ENCODE measurements at places on chromosomes 7 and 10.
A peak's percentile ranks its signal among the peaks of the same experiment; 100 is the strongest.

GRCh38 chr10:27276581-27276980 is 36.0 kb upstream of the ACBD5 start:
- DNase-seq, result no peak

DNA sequence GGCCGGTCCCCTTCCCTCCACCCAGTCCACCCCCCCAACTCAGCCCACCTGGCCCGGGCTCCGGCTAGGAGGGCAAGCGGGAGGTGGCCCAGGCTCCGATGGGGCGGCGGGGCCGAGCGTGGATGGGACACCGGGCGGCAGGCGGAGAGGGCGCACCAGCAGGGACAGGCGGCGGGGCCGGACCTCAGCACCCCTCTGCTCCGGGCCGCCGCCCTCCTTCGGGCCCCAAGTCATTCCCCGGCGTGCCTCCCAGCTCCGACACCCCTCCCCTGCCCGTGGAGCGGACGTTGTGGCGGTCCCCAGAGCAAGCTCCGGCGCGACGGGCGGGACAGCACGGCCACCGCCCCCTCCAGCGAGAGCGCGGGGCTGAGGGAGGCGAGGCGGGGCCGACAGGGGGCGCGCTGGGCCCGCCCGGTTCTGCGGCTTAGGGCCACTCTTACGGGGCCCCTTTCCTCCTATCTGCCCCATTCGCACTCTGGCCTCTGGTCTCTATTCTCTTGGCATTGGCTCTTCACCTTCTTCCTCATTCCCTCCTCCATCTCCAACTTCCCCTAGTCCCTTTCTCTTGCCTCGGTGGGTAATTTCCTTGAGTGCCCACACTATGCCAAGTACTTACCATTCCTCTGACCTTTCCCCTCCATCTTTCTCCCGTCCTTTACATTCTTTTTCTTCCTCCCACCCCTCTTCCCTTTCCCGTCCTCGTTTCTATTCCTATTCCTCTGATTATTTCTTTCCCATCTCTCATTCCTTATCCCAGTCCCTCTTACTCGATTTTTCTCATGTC is 701 bp upstream of the GBX1 start:
- peak; percentile 81 for DNase-seq

DNA sequence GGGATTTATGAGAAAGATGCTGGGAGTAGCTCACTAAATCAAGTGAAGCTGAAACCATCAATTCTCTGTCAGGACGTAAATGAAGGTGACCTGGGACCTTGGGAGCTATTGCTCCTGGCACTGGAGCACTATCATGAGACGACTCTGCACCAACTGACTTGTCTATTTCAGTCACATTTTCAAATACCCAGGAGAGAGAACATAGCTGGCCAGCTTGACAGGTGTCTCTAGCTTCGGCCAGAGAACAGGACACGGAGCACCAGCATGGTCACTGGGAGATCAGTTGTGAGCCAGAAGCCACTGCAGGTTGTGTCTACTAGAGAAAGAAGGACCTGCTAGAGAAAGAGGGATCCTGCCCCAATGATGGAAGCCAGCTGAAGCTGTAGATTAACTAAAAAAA is 17.4 kb upstream of the ATOH7 start:
- no peak for DNase-seq

DNA sequence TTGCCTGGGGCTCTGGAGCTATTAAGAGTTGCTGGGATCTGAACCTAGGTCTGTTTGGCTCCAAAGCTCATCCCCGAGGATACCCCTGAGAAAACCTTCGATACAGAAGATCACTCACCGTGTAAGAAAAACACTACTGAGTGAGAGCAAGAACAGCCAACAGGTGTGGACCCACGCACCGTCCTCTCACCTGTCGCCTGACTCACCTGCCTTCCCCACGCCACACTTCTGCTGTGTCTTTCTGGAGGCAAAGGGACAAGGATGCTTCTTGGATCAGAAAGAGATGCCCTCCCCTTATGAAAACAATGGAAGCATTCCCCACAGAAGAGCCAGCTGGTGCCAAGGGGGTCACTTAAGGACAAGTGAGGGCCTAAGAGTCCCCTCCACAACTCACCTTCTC is 46.7 kb downstream of the COL13A1 start:
- no peak for DNase-seq

- DNase-seq, result no peak
These were observed 251.3 kb downstream of the VTI1A start for GRCh38 chr10:112698133-112698817.

DNA sequence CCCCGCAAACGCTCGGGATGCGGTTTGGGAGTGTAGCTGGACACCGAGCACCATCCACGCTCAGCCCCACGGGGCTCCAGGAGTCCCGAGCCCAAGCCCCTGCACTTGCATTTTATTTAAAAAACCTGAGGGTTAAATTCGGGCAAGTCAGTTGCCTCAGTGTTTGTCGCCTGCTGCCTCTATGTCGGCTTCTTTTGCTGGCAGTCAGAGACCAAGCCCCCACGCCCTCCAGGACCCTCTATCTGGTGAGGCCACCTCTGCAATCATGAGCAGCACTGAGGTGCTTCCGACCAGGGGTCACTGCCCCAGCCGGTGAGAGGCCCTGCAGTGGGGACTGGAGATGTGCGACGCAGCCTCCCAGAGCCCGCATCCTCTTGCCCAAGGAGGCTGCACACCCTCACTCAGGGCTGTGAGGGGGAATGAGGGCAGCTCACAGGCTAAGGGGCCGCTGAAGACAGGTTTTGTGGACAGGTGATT is 13.3 kb upstream of the ZNF273 start:
- no peak for DNase-seq

DNA sequence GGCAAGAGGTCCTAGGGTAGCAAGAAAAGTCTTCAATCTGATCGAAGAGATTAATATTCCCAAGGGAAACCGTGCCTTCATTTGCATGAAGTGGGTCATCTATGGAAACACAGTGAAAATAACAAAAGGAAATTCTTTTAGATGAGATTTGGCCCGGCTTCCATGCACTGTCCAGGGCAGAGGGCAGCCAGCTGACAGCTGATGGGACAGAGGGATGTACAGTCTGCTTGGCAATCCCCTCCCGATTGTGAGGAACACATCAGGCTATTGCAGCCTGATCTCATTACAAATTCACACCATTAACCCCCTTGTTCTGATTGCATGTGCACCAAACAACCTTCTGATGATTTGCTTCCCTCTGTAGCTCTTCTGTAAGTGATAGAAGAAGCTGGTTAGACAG is 105.3 kb downstream of the FRMD4A start:
- DNase-seq, result no peak

GRCh38 chr10:48468866-48469511 is 135.9 kb downstream of the ARHGAP22 start:
- no peak for DNase-seq

DNA sequence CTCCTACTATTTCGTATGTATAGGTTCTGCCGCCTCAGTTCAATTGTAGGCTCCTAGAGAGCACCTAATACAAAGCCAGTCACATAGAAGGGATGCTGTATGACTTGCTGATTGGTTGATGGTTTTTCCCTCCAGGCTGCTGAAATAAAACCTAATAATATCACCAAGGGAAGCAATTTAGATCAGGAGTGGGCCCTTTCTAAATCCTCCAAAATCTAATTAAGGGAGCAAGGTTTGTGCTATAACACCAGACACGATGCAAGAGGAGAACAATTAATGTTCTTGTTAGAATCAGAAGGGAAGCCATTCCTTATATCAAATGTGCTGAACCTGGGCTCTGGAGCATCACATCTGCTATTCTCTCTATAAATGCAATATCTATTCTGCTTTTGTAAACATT is 42.0 kb upstream of the SLC13A1 start:
- DNase-seq, result no peak

DNA sequence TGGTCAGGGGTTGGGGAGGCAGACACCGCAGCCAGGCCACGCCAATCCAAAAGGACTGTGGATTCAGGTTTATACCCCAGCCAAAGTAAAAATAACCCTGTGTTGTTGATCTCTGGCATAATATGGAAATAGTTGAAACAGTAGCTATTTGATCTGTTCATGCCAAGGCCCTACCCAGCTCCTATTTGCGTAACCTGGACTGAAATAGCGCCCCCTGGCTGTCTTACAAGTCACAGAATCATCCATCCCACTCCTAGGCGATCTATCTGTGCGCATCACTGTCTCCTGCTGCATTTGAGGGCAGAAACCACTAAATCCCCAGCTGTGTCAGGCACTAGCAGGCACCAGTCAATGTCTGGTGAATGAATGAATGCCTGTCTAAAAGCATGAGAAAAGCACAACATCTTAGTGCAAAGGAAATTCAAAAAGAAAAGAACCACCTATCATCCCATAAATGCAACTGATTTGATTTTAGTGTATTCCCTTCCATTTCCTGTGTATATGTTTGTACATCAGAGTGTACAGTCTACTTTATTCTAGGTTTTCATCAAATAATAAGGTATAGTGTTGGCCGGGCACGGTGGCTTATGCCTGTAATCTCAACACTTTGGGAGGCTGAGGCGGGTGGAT is 160.0 kb downstream of the SLIT1 start:
- DNase-seq, result peak; percentile 55

DNA sequence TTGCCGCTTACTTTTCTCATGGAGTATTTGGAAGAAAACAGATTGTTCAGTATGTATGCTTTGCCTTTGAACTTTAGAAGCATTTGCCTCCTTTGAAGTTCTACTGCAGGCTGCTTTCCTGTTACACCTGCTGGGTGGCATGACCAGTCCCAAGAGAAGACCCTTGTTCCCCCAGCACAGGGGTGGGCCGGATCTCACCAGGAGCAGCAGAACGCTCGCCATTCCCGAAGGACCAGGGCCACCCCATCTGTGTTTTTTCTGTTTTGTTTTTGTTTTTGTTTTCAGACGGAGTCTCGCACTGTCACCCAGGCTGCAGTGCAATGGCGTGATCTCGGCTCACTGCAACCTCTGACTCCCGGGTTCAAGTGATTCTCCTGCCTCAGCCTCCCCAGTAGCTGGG is 493.6 kb downstream of the PTPRN2 start:
- DNase-seq, result no peak

- no peak for DNase-seq
These were observed 29.4 kb upstream of the MBL2 start for GRCh38 chr10:52801947-52802346.

- peak; percentile 86 for DNase-seq
These were observed 15.6 kb downstream of the PDAP1 start for GRCh38 chr7:99392659-99393354.

- DNase-seq, result no peak
These were observed 27.9 kb upstream of the ASCC1 start for GRCh38 chr10:72243822-72244437.

- DNase-seq, result no peak
These were observed 259.7 kb upstream of the MGMT start for GRCh38 chr10:129207297-129207696.
